ENCODE measurements at places on chromosomes 6 and 20.

DNA sequence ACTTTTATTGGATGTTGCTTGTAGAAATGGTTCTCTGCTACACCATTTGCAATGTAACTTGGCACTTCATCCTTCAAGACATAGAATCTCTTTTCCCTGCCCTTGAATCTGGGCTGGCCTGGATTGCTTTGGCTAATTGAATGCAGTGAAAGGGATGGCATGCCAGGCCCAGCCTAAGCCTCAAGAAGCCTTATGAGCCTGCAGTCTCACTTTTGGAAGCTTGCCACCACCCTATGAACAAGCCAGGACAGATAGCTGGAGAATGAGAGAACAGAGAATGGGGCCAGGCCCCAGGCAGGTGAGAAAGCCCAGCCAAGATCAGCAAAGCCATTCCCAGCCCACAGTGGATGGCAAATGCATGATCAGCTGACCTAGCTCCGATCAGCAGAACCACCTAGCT, 350.7 kb upstream of the RNF24 start:
- DNase-seq = no peak

GRCh38 chr20:17925141-17925939, 43.3 kb downstream of the SNX5 start:
- no peak for DNase-seq

DNA sequence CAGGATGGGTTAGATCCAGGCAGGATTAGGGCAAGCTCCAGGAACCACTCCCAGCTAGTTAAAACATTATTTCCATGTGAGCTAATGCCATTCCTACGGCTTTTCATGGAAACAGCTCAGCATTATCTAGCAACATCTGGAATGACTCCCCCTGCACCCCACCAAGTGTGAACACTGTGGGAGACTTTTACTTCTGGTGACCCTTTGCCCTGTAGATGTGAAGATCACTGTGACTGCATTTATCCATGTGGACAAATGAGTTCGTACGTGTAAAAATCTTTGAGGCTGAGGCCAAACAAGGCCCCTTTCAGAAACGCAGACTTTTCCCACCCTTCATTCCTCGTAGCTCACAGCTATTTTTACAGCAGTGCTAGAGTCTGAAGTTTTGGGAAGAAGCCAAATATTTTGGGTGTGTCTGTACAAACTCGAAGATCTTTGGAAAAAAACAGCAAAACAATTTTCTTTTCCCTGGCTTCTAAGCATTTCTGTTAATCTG, 221.8 kb upstream of the SOX4 start:
- DNase-seq = no peak

- DNase-seq = no peak
Measured at GRCh38 chr20:49775229-49775693, 37.4 kb upstream of the SLC9A8 start.

- no peak for DNase-seq
Measured at GRCh38 chr6:156474507-156475120, 302.6 kb upstream of the ARID1B start.

DNA sequence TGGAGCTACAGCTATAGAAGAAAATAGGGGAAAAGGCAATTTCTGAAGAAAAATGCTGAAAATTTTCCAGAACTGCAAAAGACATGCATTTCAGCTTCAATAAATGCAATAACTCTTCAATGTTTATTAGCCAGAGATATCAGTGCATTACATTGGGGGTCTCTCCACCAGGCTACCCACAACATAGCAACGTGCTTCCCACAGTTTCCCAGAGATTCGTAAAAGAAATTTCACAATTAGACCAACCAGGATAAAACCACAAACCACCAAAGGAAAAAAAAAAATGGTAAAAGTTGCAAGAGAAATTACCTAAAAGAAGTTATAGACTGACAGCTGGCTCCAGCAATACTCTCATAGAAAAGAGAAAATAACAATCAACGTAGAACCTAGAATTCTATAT, 16.0 kb downstream of the LY86 start:
- DNase-seq = no peak

DNA sequence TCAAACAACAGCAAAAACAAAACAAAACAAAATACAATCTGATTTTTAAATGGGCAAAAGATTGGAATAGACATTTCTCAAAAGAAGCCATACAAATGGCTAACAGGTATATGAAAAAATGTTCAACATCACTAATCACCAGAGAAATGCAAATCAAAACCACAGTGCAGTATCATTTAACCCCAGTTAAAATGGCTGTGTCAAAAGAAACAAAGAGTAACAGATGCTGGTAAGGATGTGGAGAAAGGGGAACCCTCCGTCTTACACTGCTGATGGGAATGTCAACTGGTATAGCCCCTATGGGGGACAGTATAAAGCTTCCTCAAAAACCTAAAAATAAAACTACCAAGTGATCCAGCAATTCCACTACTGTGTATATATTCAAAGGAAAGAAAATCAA, 10.9 kb upstream of the NELFCD start:
- no peak for DNase-seq

DNA sequence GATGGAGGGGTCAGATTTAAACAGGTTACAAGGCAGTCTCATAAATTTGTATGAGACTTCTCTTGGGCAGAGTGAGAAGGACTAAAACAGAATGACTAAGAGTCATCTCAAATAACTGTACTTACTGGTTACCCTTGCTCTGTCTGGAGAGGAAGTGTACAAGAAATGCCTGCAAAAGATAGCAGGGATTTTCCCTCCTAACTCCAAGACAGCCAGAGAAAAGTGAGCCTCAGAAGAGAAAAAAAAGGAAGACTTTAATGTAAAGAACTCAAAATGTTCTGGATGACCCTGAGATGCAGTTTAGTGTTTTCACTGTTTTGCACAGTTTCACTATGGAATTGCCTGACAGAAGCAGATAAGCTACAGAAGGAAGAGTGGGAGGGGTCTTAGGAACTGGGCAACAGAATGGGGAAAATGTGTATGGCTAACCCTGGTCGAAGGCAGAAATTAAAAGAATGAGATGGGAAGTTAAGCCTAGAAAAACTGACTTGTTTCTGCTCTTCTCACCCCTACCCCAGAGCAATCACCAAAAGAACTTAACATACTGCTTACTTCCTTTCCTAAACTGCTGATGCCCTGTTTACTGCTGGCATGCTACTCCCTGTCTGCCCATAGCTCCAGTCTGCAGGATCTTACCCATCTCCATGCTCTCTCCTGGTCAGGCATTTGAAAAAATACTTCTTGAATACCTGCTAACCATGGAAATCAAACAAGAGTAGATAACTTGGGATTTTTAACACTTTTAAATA, 98.1 kb upstream of the MARCKS start:
- DNase-seq = no peak

- DNase-seq = no peak
Measured at GRCh38 chr20:33846291-33846935, 35.3 kb downstream of the CHMP4B start.

GRCh38 chr6:166624275-166624674, 2.8 kb downstream of the RPS6KA2 start:
- no peak for DNase-seq

GRCh38 chr6:15628499-15629131, 34.2 kb downstream of the DTNBP1 start:
- peak; percentile 44 for DNase-seq

GRCh38 chr6:74357321-74357720, 661.3 kb downstream of the CD109 start:
- DNase-seq = no peak

- DNase-seq = no peak
Measured at GRCh38 chr6:74404366-74404765, 708.4 kb downstream of the CD109 start.

- no peak for DNase-seq
Measured at GRCh38 chr6:166310634-166311033, 2.4 kb upstream of the PRR18 start.

DNA sequence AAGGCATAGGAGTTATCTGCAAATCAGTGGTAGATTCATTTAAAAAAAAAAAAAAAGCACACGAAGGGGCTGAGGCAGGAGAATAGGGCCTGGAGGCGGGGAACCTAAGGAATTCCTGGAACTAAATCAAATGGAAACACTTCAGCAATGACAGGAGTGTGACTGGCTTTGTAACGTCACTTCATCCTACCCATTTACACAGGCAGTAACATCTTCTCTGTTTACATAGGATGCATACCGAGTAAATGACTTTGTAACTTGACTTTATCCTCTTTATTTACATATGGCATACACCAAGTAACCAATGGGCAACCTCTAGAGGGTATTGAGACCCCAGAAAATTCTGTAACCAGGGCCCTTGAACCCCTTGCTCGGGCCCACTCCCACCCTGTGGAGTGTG, 56.4 kb upstream of the IYD start:
- no peak for DNase-seq

- DNase-seq = no peak
Measured at GRCh38 chr20:36275441-36276189, 30.5 kb upstream of the DLGAP4 start.

- DNase-seq = no peak
Measured at GRCh38 chr6:104702126-104702841, 157.4 kb downstream of the HACE1 start.

- no peak for DNase-seq
Measured at GRCh38 chr6:147238164-147238563, 33.9 kb downstream of the STXBP5 start.

Data from CD4-positive, alpha-beta T cell treated with Interleukin-17A for 4 hours (primary cell).